Caco-2 (cell line): ENCODE measurements at places on chromosomes 6 and 20. TPM values are rescaled to one million over a fixed set of nuclear protein-coding genes. Genes with fewer than 3 reads are reported as not detected.

DNA sequence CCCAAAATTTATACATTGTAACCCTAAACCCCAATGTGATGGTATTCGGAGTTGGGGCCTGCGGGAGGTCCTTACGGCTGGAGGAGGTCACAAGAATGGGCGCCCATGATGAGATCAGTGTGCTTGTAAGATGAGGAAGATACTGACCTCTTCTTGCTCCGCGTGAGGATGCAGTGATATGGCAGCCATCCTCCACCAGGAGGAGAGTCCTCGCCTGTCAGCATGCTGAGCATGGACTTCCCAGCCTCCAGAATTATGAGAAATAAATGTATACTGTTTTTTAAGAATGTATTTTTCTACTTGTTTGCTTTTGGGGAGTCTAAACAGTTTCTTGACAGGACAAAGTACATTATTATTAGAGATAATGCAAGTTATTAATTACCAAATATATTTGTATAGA, 8.7 kb upstream of the SYNDIG1 start:
- no peak for DNase-seq

DNA sequence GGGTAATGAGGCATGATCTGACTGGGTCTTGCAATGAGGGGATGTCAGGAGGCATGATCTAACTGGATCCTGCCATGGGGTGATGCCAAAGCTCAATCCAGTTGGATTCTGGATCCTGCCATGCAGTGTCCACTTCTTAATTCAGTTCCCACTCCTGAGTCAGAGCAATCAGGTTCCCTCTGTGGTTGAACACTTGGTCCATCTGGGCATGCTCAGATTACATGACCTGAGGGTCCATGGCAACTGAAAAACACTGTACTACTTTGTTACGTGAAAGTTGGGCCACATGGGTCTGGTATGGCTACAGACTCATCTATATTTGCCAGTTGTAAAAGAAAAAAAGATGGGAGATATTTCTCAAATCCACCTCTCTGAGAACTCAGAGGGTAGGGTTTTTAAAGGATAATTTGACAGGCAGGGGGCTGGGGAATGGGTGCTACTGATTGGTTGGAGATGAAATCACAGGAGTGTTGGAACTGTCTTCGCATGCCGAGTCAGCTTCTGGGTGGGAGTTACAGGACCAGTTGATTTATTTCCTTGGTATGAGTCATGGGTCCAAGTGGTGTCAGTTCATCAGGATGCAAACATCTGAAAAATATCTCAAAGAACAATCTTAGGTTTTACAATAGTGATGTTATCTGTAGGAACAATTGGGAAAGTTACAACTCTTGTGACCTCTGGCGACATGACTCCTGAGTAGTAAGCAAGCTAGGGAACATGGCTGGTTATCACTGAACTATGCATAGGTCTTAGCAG, 21.6 kb downstream of the C6orf163 start:
- no peak for DNase-seq

DNA sequence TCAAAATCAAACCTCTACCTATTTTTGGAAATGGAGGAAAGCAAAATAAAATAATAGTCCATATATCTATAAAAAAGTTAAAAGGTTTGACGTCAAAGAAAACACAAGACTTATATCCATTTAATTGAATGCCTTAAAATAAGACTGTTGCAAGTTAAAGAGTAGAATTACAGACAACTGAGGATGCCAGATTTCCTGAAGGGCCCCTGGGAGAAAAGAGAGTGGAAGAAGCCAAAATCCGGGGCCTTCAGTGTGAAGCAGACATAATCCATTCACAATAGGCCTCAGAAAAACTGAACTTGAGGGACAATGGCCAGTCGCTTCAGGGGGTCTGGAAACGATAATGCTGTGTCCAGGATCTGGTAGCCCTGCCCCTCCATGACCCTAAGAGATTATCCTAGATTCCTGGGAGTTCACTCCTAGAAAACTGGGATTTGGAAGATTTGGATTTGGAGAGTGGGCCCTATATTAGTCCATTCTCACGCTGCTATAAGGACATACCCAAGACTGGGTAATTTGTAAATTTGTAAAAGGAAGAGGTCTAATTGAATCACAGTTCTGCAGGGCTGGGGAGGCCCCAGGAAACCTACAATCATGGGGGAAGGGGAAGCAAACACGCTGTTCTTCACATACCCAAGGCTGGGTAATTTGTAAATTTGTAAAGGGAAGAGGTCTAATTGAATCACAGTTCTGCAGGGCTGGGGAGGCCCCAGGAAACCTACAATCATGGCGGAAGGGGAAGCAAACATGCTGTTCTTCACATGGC, 94.0 kb upstream of the SLC2A12 start:
- DNase-seq = no peak

ID1 gene
- 157 and 163 TPM in 2 replicates for total RNA-seq

SLC17A3 gene
- not detected in 2 replicates for total RNA-seq
